ENCODE measurements at places on chromosomes 6 and 20.

DNA sequence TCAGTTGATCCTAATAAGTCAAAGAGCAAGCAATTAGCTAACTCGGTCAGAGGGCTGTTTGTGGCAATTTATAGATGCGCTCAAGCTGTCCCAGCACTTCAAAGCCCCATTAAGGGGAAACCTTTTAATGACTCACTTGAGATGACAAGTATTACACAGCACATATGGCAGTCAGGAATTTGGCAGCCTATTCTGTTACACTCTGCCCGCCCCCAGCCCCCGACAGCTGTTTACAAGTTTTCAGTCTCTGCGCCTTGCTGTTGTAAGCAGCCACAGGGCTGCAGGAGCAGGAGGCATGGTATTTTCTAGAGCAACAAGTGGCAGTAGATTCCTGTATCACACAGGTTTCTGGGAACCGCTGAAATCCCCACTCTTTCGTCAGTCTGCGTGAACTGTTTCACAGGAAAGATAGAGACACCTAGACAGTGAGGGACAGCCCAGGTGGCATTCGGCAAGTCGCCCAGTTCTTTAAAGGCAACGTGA is 263.0 kb downstream of the FOXC1 start:
- DNase-seq: no peak

DNA sequence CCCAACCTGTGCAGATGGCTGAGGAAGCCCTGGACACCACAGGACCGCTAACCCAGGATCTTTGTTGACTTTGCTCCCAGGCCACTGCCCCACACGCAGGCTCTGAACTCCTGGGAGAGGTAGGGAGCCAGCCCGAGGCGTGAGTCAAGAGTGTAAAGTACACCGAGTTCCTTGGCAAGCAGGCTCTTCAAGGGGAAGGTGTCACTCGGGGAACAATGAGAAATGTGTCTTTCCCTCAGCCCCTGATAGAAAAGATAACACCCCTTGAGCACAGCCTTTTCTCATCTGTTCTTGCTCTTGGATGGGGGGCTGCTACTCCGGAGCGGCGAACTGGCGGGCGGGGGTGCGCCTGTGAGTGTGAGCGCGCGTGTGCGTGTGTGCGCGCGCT is 472 bp upstream of the EDN3 start:
- DNase-seq: no peak

DNA sequence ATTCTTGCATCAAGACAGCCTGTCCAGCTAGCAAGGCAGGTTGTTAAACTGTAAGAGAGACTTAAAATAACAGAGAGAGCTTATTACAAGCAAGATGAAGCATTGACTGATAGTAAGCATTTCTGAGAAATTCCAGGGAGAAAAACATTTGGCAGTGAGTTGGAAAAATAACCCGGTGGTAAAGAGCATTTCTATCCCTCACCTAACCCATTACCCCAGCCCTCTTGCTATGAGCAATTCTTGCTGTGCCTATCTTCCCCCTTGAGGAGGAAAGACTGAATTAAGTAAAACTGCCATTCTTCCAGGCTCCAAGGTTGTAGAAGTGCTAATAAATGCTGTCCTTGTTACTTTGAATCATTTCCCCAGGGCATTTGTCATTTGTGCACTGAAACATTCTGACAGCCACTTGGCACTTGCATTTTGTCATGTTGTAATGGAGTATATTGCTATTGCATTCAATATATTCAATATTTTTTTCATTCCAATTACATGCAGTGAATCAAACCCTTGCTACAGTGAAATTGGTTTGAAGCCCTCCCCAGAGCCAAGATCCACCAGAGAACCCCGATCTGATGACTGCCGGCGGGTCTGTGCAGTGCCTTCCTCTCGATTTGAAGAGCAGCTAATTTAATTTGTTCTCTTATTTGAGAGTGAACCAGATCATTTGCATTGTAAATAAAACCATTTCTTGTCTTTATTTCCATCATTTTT is 291.1 kb downstream of the HIVEP2 start:
- DNase-seq: no peak

GRCh38 chr6:45423111-45423823 is 45.5 kb upstream of the SUPT3H start:
- DNase-seq: peak; percentile 74

- DNase-seq: peak; percentile 60
Measured at GRCh38 chr20:50111120-50111828, 1.7 kb downstream of the UBE2V1 start.

DNA sequence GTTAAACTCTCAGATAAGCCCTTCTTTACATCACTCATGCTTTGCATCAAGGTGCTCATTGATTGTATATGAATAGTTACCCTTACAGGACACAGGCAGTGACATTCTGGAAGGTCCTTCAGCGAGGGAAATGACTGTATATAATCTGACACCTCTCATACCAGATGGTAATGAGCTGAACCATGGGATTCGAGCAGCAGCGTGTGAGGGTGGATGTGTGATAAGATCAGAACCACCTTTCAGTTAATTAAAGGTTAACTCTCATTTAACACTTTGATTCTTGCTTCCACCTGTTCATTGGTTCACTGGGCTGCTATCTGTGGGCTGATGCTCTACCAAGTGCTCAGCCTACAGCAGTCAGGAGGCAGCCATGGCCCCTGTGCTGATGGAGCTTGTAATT is 24.2 kb downstream of the NEDD9 start:
- no peak for DNase-seq

DNA sequence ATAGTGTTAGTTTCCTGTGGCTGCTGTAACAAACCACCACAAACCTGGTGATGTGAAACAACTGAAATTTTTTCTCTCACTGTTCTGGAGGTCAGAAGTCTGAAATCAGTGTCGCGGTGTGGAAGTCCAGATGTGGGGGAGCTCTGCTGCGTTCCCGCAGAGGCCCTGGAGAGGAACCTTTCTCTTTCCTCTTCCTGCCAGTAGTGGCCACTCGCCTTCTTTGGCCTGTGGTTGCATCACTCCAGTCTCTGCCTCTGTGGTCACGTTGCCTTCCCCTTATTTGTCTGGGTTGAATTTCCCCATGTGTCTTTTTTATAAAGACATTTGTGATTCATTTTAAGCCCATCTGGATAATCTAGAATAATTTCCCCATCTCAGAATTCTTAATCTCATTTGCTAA is 295.5 kb upstream of the FLRT3 start:
- DNase-seq: no peak

- DNase-seq: no peak
Measured at GRCh38 chr6:134295953-134296553, 21.9 kb downstream of the SGK1 start.

GRCh38 chr6:125220712-125221111 is 67.1 kb downstream of the TPD52L1 start:
- no peak for DNase-seq

DNA sequence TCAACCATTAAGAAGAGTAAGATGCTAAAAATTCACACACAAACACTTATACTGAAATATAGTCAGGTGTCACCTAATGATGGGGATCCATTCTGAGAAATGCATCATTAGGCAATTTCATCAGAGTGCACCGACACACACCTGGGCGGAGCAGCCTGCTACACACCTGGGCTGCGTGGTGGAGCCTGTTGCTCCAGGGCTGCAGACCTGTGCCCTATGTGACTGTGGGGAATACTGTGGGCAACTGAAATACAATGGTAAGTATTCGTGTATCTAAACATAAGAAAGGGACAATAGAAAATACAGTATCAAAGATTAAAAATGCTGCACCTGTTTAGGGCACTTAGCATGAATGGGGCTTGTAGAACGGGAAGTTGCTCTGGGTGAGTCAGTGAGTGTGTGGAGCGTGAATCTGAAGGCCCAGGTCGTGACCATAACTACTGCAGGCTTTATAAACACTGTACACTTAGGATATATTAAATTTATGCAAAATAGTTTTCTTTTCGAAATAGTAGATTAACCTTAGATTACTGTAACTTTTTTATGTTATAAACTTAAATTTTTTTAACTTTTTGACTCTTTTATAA is 124.4 kb upstream of the AFDN start:
- no peak for DNase-seq

GRCh38 chr6:9250852-9251251 is 815.5 kb upstream of the SLC35B3 start:
- DNase-seq: no peak

GRCh38 chr6:147311218-147311617 is 107.0 kb downstream of the STXBP5 start:
- no peak for DNase-seq

GRCh38 chr6:10099529-10100140 is 315.2 kb downstream of the TFAP2A start:
- no peak for DNase-seq

- DNase-seq: no peak
Measured at GRCh38 chr20:30489614-30490003, 767.9 kb upstream of the DEFB115 start.

DNA sequence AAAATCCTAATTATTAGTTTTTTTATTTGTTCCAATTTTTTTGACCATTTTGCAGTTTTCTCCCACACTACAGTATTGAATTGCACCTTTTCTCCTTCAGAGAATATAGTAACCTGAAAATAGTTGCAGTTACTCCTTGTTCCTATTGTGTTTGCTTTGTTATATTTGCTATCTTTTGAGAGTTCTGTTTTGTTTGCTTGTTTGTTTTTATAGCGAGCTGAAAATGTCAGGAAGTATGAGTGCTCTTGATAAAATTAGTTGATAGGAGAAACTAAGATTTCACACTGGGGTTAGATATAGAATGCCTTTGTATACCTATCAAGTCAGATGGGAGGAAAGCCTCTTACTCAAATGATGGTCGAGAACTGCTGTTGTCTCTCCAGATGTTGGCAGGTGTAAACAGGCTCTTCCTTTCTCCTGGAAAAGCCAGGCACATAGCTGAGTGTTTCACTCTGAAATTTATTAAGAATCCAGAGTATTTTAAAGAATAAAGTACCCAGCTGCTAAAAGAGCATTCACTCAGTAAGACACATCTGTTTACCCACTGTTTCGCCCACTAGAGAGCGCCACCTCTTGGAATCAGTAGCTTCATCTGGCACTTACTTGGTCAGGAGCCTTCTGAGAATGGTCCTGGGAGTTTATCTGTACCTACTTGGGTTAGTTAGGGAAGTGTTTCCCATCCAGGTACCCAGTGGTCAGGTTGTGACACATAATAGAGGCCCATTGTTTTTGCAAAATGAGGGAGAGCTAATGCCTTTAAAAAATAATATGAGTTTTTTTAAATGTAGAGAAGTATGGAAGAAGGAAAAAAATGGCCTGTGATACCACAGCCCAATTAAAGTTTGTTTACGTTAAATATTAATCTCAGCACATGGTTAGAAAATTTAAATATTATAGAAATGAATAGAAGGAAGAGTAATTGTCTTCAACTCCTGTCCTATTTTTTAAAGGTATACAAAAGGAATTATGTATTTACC is 11.2 kb downstream of the NT5DC1 start:
- no peak for DNase-seq

DNA sequence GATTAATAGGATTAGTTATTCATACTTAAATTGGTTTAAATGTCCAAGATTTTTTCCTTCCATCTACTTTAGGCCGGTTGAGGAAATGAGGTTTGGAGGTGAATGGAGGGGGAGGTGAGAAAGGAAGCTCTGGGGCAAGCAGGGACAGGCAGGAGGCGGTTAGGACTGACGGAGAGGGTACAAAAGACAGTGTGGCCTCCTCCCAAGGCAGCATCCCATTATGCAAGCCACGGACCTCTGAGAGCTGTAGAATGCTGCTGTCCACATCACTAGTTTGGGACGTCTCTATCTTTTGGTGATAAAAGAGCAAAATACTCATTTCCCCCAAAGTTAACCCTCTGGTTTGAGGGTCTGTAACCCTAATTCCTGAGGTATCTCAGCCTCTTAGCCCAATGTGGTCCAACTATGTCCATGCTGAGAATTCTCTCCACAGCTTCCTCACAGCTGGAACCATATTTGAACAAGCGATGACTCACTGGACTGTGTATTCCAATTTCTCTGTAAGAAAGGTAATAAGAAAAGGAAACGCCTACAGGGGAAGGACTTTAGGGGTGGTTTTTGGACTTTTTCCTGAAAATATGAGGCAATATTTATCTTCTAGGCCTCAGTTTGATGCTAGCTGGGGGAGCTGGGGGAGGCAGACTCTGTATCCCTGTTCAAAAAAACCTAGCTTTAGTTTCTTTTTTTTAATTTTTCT is 172.2 kb downstream of the TFAP2B start:
- DNase-seq: no peak

- DNase-seq: no peak
Measured at GRCh38 chr6:83505356-83505755, 7.0 kb upstream of the PRSS35 start.

DNA sequence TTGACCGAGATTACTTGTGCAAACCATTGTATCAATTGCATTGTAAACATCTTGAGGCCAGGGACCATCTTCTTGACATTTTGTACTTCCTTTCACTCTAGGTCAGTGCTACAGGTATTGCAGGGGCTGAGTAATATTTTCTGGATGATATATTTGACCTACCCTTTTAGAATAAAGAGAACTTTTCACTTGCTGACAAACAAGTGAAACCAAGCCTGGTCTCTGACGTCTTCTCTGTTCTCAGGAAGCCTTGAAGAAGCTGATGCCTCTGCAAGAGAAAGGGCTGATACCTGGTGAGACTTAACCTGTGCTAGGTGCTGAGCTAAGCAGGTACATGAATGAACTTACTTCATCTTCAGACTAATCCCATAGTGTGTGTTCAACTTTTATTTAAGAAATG is 60.5 kb upstream of the GGTLC1 start:
- no peak for DNase-seq

GRCh38 chr6:35154262-35154661 is 13.1 kb upstream of the TCP11 start:
- no peak for DNase-seq

DNA sequence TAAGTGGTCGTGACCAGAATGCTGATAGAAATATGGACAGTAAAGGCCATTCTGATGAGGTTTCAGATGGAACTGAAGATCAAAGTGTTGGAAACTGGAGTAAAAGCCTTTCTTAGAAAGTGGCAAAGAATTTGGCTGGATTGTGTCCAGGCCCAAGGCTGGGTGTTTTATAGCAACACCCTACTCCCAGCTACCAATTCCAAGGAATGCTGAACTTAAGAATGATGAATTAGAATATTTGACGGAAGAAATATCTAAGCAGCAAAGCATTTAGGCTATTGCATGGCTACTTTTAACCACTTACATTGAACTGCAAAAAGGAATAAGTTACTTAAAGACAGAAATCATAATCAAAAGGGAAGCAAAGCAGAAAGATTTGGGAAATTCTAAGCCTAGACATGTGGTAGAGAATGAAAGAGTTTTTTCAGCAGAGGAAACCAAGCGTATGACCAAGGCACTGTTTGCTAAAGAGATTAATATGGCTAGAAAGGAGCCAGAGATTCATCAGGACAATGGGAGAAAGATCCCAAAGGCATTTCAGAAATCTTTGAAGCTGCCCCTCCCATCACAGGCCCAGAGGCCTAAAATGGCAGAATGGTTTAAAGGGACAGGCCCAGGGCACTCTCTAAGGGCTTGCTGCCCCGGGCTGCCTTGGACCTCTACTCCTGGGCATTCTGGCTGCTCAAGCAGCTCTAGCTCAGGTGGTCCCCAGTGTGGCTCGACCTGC is 25.8 kb downstream of the SDHAF4 start:
- no peak for DNase-seq

Measured in activated T-cell treated with anti-CD3 and anti-CD28 coated beads, Interleukin-2, amount 50 U/mL, for 24 hours (primary cell).